ENCODE measurements at places on chromosomes 7 and 10.

- DNase-seq: no peak
Measured at GRCh38 chr7:17038783-17039170, 157.0 kb upstream of the AGR3 start.

DNA sequence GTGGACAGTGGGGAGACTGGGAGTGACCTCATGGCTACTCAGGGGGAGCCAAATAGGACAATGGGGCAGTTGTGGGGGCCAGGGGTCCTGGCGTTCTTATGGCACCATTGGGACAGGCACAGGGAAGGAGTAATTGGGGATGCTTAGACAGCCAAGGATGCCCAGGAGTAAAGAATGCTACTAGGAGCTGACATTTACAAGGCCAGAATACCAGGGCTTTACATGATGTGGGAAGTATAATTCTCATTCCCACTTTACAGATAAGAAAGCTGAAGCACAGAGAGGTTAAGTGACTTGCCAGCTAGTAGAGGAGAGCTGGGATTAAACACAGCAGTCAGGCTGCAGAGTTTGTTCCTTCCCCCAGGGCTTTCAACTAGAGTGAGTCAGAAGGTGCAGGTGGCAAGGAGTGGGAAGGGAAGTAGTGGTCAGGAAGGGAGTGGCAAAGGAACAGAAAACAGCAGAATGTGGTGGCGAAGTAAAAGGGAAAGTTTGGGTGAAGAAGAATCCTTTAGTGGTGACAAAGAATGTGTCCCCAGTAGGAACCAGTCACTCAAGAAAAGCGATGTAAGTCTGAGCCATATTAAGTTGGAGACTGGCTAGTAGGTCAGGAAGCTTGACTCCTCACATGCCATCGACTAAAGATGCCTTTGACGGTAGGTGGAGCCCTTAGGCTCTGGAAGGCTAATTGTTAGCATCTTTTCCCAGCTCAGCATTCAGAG, 32.8 kb downstream of the CPVL start:
- DNase-seq: no peak

DNA sequence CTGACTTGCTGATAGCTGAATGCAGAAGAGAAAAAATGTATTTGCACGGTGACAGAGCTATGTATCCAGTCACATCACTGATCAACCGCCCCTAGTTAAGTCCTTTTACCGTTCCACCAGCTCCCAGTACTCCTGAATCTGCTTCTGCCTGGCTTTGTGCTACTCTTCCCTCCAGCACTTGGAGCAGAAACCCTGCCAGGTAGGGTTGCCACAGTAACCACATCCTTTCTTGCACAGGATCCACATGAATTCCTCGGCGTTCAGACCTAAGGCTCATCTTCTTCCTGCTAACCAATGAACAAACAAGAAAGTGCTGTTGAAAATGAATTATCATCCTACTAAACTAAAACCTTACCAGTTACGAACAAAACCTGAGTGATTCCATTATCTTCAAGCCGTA, 52.0 kb upstream of the KCTD7 start:
- DNase-seq: no peak

GRCh38 chr10:8418631-8419030, 364.1 kb downstream of the GATA3 start:
- DNase-seq: no peak

DNA sequence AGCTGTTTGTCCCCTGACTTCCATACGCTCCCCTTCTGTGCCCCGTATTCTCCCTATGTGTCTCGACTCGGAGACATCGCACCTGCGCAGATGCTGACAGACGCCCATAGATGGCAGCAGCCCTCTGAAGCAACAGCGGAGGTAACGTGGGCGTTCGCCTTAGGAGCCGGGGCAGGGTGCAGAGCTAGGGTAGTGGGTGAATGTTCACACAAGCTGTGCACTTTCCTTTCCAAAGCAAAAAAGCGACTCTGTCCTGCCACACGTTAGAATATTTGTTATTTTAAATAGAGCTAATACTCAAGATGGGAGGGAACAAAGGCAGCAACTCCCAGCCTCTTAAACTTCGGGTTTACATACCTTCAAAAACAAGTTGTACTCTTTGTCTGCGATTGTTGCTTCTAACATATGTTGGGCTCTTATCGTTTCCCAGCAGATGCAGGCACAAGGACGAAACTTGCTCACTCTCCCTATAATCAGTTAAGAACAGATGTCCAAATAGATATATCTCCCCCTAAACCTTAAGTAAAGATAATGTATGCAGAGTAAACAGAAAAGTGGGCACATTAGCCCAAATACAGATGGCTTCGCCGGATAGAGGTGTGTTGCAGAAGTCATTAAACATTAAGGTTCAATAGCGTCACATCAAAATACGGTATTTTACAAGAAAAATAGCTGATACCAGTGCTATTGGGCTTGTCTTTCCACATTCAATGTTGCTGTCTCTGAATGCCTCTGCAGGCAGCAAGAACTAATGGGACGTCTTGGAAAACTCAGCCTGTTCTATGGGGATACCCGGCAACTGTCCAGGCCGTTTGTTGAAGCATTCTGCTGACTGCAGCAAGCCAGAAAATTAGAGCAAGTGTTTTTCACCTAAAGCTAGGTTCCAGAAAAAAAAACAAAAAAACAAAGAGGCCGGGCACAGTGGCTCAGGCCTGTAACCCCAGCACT, 340.3 kb upstream of the PRKCQ start:
- DNase-seq: peak; percentile 48

DNA sequence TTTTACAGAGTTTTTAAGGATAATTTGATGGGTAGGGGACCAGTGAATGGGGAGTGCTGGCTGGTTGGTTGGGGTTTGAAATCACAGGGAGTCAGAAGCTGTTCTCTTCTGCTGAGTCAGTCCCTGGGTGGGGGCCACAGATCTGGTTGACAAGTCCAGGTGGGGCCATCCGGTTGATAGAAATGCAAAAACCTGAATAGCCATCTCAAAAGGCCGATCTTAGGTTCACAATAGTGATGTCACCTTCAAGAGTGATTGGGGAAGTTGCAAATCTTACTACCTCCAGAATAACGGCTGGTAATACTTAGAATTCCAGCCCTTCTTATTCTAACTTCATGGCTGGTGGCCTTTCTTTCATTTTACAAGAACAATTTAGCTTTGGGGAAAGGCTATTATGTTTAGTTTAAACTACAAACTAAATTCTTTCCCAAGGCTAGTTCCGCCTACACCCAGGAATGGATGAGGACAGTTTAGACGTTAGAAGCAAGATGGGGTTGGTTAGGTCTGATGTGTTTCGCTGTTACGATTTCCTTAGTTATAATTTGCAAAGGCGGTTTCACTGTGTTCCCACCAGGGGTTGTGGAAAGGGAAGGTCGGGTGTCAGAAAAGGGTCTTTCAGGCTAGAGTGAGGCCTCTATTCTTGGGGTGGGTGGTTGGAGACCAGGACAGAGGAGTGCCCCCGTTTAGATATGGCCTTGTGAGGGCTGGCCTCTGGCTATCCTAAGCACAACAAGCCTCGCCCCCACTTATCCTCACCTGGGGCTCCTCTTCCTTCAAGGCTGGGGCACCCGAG, 27.4 kb downstream of the IFT22 start:
- no peak for DNase-seq

GRCh38 chr7:105854498-105854897, 21.9 kb downstream of the ATXN7L1 start:
- no peak for DNase-seq

DNA sequence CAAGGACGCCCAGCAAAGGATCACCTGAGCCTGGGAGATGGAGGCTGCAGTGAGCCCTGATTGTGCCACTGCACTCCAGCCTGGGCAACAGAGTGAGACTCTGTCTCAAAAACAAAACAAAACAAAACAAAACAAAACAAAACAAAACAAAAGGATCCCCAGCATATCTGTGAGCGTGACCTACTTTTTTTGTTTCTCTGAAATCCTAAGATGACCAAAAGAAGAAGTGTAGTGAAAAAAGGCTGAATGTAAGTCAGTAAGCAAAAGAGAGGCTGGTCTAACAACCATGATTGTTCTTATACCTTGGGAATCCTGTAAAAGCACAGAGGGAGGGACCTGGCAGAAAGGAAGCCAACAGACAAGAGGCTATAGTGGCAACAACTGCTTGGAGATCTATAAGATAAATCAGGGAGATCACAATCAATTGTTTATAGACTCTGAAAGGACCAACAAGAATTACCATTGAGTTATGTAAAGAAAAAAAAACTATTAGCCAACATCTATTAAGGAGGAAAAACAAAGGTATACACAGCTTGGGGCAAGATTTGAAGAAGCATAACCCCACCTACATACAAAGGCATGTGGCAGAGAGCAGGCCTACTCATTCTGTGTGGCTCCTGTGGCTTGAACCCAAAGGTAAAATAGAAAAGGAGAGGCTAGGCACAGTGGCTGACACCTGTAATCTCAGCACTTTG, 255.2 kb upstream of the KLF14 start:
- no peak for DNase-seq

- DNase-seq: no peak
Measured at GRCh38 chr7:131108212-131108940, 219.3 kb upstream of the MKLN1 start.

DNA sequence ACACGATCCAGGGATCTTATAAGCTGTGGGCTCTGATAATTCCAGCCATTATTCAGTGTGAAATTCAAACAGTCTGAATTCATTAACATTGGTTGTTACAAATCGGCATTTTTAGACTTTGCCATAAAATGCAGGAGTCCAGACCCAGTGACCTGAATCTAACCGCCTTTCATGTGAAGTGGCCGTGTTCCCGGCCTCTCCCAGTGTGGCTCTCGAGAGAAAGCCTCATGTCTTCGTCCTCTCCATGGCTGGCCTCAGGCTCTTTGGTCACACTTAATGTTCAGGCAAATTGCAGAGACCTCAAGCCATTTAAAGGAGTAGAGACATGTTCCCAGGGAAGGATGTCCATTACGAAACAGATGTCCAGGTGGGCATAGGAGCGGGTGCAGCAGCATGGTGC, 59.3 kb downstream of the CTBP2 start:
- no peak for DNase-seq

- no peak for DNase-seq
Measured at GRCh38 chr7:105298439-105298894, 90.3 kb downstream of the SRPK2 start.

GRCh38 chr10:70901276-70901878, 13.0 kb upstream of the PCBD1 start:
- DNase-seq: no peak

DNA sequence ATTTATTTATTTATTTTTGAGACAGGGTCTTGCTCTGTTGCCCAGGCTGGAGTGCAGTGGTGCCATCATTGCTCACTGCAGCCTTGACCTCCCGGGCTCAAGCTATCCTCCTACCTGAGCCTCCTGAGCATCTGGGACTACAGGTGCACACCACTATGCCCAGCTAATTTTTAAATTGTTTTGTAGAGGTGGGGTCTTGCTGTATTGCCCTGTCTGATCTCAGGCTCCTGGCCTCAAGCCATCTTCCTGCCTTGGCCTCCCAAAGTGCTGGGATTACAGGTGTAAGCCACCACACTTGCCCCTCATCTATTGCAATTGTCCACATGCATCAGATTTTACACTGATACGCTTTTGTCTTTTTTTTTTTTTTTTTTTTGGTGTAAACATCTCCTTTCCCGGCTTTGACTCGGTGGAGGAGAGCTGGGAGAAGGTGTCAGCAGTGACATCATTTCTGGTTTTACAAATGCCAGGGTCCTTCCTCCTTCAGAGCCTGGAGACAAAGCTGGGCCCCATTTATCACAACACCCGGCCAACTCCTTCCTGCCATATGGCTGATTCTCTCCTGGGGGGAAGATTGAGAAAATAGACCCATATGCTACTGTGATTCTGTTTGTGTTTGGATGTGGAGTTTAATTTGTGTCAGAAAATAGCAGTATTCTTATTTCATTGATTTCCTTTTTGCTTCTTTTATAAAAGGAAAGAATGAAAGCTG, 61.3 kb downstream of the GALNT17 start:
- DNase-seq: no peak

- DNase-seq: no peak
Measured at GRCh38 chr7:33039257-33039902, 23.2 kb downstream of the NT5C3A start.

DNA sequence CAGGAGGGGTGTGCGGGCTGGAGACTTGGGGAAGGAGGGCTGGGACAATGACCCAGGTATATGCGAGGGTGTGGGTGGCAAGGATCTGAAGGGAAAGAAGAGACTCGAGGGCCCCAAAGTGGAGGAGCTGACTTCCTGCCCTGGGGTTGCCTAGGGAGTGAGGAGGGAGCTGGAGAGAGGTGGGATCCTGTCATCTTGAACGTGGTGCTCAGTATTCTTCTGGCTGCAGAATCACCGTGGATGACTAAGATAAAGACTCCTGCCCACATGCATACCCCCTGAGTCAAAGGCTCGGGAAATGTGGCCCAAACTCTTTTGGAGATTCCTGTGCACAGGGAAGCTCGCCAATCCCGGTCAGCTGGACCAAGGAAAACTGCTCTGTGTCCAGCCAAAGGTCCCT, 31.2 kb downstream of the COL17A1 start:
- no peak for DNase-seq

GRCh38 chr7:47513741-47514241, 68.1 kb downstream of the TNS3 start:
- DNase-seq: no peak

GRCh38 chr10:45373003-45373575, 927 bp upstream of the ALOX5 start:
- DNase-seq: no peak

- no peak for DNase-seq
Measured at GRCh38 chr10:30111340-30112022, 52.1 kb upstream of the JCAD start.

DNA sequence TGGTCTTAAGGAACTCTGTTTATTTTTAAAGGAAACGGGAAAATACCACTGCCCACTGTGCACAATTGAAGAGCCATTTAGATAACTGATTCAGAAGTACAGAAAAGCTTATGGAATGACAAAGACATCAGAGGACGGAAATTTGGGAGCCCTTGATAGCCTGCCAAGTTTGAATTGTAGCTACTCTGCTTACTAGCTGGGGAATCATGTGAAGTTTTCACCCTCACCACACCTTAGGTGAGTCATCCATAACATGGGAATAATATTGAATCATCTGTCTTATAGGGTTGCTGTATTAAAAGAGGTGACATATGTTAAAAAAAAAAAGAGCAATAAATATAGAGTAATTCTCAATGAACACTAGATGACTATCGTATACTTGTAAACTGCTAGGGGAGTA, 1104.2 kb downstream of the GATA3 start:
- no peak for DNase-seq

GRCh38 chr10:112376396-112376790, 2.5 kb downstream of the ACSL5 start:
- DNase-seq: no peak

DNA sequence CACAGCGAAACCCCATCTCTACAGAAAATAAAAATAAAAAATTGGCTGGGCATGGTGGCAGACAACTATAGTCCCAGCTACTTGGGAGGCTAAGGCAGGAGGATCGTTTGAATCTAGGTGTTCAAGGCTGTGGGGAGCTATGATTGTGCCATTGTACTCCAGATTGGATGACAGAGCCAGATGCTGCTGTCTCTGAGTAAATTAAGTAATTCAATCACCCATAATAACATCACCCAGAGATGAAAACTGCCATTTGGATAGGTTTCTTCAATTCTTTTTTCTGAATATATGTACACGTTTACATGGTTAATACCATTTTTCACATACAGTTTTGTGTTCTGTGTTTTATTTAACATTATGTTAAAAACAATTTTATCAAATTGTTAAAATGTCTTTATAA, 79.3 kb downstream of the WIPF3 start:
- no peak for DNase-seq
